ENCODE measurements at places on chromosomes 5 and 9.

- no peak for DNase-seq
Observed at GRCh38 chr9:97039514-97039860, 545 bp upstream of the CTSV start.

DNA sequence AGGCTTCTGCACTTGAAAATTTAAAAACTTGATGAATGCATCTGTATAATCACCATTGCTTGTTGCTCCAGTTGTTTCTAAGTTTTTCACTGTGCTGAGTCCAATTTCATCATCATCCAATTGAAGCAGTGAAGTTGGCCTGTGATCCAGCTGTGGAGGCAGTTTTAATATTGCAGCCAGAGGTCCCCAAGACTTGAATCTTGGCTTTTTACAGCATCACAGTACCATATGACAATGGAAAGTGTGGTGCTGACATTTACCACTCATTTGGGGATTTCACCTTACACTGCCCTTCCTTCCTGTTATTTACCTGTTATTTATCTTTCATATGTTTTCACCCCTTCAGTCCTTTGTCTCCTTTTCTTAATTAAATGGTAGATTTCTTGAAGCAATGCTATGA is 76.2 kb upstream of the SPIN1 start:
- no peak for DNase-seq

DNA sequence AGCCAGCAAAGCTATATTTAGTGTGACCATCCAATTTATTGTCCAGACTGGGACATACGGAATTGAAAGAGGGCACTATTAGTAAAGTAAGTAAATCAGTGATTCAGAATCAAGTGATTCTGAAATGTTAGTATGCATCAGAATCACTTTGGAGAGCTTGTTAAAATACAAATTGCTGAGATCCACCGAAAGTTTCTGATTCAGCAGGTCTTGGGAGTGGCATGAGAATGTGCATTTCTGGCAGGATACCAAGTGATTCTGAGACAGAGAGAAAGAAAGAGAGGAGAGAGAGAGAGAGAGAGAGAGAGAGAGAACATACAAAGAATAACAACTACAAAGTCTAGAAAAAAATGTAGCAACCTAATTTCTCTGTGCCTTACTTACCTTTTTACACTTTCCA is 65.4 kb upstream of the ASTN2 start:
- DNase-seq: no peak

- DNase-seq: no peak
Observed at GRCh38 chr9:84072621-84073180, 92.1 kb downstream of the RMI1 start.

- no peak for DNase-seq
Observed at GRCh38 chr9:95182854-95183563, 134.5 kb downstream of the FANCC start.

DNA sequence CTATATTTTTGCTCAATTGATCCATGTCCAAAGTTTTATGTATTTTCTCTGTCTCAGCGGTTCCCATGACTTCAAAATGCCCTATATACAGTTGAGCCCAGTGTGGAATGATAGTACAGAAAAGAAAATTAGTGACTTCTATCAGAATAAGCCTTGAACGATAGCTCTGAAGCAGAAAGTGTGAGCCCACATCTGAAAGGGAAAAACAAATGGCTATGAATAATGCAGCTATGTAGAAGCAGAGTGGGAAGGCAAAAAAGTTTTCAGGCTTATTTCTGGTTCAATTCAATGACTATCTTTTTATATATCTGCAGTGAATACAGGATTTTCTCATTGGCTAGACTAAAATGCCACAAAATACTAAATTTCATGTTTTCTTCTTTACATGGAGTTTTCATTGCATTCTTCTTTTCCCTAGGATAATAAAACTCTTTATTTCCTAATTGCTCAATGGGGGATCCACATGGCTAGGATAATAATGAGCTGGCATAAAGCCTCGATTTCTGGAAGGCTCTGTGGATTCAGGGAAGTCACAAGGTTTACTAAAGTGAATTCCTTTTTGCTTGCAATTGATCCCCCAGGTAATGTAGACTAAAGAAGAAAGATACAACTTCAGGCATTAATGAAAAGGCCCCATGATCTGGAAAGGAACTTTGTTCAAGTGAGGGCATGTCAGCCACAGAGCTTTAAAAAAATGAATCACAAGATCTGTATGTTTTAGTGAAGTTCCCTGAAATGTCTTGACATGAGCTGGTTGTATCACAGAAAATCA is 377.0 kb upstream of the RIOK2 start:
- DNase-seq: no peak

DNA sequence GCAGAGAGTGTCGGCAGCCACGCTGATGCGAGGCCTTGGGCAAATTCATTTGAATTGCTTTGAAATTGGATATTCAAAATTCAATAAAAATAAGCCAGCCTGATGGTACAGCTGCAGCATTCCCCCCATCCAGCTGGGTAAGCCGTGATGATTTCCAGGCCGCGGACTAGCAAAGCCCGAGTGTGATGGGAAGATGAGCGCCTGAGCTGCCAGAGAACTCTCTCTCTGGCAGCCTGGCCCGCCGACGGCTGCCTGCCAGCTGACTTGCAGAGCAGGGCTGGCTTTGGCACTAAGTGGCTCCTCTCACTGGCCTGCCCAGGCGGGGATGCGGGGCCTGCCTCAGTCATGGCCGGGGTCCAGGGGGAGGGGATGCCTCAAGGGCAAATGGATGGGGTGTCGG is 268.3 kb upstream of the WWC1 start:
- no peak for DNase-seq

- DNase-seq: no peak
Observed at GRCh38 chr5:115396081-115396480, 99.6 kb upstream of the CCDC112 start.

DNA sequence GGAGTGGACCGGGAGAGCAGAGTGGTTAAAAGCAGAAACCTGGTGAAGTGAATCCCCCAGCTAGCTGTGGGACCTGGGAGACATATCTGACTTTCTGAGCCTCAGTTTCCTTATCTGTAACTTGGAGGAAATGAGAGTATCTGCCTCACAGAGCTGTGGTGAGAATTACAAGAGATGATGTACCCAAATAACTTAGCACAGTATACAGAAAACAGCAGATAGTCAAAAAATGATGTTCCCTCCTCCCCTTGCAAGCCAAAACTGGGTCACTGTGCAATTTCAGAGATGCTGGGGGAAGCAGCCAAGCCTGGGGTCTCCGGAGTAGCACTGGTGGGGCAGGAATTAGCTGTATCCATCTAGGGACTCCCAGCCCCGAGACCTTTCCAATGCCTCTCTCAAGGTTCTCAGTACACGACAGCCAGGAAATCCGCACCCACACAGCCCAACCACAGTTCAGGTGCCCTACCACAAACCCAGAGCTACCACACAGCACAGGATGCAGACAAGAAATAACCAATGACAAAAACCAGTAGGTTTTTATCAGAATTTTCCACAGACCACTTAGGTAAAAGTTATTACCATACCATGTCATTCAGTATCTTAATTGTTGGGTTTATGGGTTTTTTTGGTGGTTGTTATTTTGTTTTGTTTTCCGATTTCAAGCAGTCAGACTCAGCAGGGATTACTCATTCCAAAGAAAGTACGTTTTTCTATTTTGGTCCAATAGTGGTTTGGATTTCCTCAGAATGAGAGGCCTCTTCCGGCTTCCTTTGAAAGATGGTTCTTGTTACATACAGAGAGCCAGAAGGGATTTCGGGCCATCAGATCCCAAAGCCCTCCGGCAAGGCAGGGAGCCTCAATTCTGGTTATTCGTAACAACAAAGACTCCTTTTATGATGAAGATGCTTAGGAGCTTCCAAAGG is 4.9 kb upstream of the HRH2 start:
- no peak for DNase-seq

DNA sequence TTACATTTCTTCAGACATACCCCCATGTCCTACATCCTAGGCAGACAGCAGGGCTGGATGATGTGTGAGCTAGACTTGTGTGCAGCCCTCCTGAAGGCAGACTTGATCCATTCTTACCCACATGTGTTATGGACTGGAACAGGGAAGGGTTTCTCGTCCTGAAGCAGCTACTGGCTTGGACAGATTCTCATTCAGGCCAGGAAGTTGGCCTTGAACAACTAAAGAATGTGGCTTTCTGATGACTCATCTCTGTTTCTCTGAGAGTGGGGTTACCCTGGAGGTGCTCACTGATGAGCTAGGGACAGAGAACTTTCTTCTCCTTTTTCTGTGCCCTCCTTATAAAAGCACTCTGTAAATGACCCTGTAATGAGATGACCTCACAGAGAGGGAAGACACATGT is 246.5 kb downstream of the PCSK5 start:
- DNase-seq: no peak

DNA sequence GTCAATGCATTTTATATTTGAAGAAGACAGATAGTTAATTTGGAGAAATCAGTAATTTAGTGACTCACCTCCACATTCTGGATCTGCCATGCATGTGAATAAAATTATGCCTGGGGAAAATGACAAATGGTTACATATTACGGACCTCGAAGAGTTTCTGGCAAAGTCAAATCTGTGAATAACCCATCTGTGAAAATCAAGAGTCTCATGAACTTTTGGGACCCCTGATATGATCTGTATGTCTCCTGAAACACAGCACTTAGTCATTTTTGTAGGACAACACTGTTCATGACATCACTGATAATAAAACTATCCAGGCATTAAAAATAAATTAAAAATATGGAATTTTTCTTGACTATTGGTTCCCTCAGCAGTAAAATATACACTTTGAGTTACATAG is 584.5 kb downstream of the TLE4 start:
- no peak for DNase-seq

- peak; percentile 65 for DNase-seq
Observed at GRCh38 chr9:6575324-6576034, 70.0 kb downstream of the GLDC start.

DNA sequence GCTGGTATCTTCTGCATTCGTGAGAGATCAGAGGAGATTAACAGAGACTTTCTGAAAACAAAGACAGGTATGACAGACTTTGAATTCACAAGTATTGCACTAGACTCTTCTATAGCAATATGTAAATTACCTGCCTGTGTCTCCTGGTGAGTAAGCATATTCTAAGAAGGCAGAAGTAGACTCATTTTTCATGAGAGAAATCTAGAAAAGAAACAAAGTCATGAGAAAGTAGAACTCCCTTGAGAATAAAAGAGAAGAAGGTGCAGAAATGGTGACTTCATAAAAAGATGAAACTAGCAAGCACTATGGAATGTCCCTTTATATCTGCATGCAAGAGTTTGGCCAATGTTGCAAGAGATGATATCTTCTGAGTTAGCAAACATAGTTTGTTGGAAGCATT is 419.8 kb downstream of the DMRT2 start:
- DNase-seq: no peak

GRCh38 chr9:23123048-23123632 is 676.5 kb downstream of the DMRTA1 start:
- DNase-seq: peak; percentile 1

DNA sequence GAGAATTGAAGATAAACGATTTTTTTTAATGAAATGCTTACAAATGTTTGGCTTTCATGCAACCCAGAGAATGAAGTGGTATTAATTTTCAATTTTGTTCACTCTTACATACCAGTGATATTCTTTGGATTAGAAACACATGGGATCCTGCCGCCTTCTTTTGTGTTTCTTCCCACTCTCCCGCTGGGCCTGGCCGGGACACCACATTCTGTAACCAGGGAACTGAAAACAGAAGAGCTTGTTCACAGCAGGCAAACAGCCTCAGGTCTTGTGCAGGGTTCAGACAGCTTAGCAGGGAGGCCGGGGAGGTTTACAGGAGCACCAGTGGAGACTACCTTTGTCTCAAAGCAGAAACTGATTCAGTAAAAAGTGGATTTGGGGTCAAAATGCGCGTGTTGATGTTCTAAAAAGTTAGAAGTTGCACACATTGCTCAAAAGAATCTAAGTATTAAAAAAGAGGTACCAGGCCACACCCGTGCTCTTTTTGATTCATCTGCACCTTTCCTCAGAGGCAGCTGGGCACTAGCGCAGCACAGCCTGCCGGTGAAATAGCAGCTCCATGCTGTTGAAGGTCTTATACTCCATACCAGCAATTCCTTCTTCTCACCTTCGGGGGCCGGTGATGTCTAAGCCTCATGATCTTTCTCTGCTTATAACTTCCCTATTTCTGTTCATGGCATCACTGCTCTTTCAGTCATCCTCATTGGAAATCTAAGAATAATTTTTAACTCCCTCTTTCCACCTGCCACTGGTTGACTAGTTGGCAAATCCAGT is 67.1 kb downstream of the GRAMD2B start:
- DNase-seq: no peak

DNA sequence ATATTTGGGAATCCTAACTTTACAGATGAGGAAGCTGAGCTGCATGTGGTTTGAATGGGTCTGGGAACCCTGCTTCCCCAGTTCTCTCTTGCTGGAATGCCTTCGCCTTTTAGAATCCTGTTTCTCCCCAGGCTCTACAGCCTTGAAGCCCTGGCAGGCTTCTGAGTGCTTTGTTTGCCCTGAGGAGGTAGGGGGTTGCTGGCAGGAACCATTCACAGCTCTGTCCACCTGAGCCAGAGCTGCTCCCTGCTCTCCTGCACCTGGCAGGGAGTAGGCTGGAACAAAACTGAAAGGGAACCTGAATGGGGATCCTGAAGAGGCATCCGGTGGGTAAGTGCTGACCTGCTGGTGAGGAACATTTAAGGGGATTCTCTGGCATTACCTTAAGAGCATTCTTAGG is 33.0 kb downstream of the KIF4B start:
- DNase-seq: no peak

- DNase-seq: no peak
Observed at GRCh38 chr5:135843571-135844337, 9.3 kb downstream of the SLC25A48 start.

GRCh38 chr5:124860291-124860655 is 113.8 kb upstream of the ZNF608 start:
- DNase-seq: no peak

DNA sequence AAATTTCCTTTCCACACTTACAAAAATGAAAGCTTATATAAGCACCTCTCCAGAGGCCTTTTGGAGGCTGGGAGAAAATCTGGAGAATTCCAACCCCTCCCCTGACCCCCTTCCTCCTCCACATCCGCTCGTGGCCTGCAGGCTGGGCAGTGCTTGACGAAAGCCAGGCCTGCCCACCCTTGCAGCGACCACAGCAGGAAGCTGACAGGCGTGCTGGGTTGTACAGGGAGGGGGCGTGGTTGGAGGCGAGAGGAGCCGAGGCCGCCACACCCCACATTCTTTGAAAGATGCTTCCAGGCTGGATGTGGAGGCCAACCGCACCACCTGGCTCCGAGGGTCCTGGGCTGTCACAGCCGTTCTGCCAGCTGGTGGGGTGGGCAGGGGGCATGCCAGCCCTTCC is 47.8 kb upstream of the IER5L start:
- no peak for DNase-seq

All from naive B cell (primary cell).